ENCODE measurements at places on chromosomes 11 and 22. TPM values are rescaled to one million over a fixed set of nuclear protein-coding genes. Genes with fewer than 3 reads are reported as not detected.

DNA sequence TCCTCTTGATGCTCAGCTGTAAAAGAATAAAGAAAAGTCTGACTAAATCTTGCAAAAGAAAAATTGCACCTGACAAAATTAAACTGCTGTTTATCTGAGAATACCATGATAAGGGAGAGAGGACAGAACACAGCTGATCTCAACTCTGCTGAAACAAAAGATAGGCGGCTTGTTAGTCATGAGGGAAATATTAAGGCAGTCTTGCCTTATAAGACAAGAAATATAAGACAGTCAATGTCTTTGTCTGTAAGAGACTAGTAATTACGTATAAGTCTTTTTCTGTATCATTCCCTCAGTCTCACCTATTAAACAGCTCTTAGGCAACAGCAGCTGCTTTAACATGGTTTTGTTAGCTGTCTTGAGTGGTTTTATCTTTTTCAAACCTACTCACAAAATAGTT, 296.6 kb downstream of the LUZP2 start:
- no peak for DNase-seq

DNA sequence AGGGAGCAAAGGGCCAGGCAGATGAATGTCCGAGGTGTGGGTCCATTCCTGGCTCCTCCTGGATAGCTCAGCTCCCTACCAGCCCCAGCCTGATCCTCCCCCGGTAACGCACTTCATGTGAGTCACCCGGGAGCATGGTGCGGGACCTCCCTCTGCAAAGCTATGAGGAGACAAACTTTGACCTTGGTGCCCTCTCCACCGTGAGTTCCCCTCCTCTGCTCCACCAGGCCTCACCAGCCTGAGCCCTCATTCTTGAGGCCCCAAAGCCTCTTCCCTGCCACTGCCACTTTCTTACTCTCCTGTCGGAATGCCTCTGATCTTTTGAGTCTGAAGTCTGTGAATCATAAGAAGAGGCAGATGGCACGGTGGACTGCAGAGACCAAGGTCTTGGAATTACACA, 37.4 kb upstream of the CD82 start:
- DNase-seq: peak; percentile 27

- DNase-seq: no peak
These were observed 113.7 kb downstream of the IGLL1 start for GRCh38 chr22:23466351-23466750.

DNA sequence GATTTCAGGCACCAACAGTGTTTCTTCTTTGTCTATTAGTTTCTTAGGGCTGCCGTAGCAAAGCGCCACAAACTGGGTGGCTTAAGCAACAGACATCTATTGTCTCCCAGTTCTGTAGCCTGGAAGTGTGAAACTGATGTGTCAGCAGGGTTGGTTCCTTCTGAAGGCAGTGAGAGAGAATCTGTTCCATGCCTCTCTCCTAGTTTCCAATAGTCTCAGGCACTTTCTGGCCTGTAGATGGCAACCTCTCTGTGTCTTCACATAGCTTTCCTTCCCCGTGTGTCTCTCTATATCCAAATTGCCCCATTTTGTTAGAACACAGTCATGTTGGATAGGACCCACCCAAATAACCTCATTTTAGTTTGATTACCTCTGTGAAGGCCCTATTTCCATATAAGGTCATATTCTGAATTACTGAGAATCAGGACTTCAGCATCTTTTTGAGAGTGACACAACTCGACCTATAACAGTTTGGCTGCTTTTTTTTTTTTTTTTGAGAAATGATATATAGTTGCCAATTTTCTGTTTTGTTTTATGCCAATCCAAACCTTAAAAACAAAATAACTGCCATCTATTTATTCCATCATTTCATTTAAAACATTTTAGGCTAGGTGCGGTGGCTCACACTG, 108.2 kb downstream of the SLC36A4 start:
- DNase-seq: peak; percentile 22

DNA sequence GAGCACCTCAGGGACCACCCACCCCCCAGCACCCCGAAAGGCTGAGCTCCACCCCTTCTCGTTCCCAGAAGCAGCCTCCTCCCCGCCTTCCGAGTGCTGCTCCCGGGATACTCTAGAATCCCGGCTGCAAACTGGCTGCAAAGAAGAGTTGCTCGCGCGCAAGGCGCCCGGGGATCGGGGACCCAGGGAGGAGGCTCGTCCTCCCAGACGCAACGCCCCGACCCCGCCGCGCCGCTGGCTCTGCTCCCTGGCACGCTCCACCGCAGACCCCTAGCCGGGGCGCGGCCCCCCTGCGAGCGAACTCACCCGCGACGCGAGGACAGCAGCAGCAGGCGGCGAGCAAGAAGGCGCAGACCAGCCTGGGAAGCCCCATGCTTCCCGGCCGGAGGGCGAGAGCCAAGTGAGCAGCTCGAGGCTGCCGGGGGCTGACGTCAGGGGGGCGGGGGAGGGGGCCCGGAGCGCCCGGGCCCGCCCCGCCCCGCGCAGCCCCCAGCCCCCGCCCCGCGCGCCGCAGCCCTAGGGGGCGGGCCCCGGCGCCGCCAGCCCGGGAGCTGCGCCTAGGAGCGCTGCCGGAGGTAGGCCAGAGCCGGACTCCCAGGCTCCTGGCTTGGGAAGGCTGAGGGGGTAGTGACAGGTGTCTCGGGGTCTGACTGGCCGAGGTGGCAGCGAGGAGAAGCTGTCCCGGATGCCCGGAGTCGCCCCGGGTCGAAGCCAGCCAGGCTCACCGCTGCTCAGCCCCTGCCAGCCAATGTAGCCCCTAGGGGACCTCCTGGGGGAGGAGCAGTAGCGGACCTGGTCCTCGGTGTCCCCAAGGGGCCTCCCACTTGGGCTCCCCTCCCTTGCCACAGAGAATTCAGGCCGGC, at the start of gene MCAM:
MCAM (minus strand) TSS at position 402 of the 863 bp plus-strand sequence; CDS start at position 373, 29 bp downstream.
- DNase-seq: no peak

GRCh38 chr11:11996321-11997048, 11.9 kb downstream of the DKK3 start:
- DNase-seq: no peak

- no peak for DNase-seq
These were observed 11.4 kb upstream of the PITPNB start for GRCh38 chr22:27930331-27931060.

DNA sequence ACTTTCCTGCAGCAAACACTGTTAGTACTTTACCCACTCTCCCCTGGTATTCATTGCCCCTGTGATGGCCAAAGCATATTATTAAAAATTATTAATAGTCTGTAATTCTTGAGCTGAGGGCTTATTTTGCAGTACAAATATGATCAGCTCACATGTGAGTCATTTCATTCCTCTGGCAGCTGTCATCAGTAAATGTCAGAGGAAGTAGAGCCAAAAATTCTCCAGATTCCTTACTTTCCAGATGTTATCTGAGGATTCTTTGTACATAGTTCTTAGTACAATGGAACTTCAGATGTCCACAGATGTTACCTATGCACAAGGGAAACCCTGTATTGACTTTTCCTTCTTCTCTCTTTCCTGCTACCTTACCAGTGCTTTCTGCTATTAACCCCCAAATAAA, 12.5 kb downstream of the OR5B3 start:
- no peak for DNase-seq

DNA sequence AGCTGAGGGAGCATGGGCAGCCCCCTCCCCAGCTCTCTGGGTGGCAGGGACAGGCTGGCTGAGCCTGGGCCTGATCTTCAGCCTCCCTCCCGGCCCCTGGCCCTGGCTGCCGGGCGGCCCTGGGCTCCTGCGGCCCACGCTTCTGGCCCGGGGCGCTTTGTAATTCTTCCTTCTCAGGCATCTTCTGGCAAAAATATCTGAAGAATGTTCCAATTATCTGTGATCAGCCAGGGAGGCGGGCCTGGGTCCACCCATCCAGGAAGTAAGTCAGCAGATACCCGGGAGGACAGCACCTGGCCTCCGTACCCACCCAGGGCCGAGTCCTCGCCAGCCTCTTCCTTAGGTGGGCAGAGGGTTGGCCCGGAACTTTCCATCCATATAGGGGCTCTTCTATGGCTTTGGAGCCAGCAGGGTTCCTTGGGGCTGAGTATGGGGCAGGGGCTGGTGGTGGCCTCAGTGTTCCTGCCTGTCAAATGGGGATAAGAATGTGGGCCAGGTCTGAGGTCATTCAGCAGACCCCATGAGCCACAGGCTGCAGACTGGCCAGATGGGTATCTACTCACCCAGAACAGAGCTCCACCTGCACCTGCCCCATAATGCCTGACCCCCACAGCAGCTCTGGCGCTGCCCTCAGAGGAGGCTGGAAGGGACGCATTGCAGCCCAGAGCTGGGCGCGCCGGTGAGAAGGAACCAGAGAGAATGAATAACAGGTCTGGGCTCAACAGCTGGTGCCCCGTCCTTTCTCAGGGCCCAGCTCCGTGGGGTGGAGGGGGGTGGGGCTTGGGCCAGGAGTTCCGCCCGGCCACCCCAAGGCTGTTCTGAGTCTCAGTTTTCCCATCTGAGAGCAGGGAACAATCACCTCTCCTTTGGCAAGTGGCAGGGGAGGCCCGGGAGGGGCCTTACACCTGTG, 16.2 kb downstream of the WNT7B start:
- DNase-seq: no peak

GRCh38 chr11:74282421-74282820, 29.0 kb downstream of the P4HA3 start:
- DNase-seq: no peak

DNA sequence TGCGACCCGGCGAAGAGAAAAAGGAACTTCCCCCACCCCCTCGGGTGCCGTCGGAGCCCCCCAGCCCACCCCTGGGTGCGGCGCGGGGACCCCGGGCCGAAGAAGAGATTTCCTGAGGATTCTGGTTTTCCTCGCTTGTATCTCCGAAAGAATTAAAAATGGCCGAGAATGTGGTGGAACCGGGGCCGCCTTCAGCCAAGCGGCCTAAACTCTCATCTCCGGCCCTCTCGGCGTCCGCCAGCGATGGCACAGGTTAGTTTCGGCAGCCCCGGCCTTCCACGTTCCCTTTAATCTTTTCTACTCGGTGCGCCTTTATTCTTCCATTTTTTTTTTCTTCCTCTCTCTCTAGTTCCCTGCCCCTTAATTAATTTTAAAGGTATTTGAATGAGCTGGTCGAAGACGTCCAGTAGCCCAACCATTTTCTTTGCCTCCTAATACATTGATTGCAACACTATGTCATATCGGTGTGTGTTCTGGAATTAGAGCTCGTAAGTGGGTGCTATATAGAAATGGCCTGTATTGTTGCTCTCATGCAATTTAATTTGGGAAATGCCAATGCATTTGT, 537 bp downstream of the EP300 start:
- DNase-seq: no peak

GRCh38 chr11:14857621-14858020, 34.4 kb downstream of the CYP2R1 start:
- no peak for DNase-seq

GRCh38 chr22:30226192-30226832, 20.2 kb downstream of the LIF start:
- DNase-seq: no peak

DNA sequence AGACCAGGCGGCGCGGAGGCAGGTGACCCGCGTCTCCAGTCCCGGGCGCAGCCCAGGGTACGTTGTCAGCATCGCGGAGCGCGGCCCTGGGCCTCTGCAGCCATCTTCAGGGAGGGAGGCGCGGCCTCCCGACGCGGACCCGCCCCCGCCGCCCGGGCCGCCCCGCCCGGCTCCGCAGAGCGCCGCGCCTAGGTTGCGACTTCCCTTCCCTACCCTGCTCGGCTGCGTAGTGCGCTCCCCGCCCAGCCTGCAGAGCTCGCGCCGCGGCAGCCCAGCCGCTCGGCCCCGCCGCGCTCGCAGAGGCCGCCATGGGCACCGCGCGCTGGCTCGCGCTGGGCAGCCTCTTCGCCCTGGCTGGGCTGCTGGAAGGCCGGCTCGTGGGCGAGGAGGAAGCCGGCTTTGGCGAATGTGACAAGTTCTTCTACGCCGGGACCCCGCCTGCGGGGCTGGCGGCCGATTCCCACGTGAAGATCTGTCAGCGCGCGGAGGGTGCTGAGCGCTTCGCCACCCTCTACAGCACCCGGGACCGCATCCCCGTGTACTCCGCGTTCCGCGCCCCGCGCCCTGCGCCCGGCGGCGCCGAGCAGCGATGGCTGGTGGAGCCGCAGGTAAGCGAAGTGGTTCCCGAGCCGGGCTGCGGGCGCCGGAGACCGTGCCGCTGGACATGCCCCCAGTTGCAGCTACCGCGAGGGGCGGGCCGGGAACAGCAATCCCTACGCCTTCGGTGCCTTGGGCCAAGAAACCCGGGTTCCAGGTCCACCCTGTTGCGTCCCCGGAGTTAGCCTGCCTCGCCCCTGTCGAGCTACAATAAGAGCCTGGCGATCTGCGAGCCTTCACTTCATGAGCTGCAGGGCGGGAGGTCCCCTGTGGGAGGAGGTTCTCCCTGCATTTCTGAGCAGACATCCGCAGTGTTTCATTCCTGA, at the start of gene ENDOD1:
ENDOD1 (plus strand) TSS at position 227 of the 923 bp plus-strand sequence; CDS start at position 309, 82 bp downstream.
- peak; percentile 86 for DNase-seq

- DNase-seq: no peak
These were observed 644 bp downstream of the TMEM134 start for GRCh38 chr11:67468456-67468758.

DNA sequence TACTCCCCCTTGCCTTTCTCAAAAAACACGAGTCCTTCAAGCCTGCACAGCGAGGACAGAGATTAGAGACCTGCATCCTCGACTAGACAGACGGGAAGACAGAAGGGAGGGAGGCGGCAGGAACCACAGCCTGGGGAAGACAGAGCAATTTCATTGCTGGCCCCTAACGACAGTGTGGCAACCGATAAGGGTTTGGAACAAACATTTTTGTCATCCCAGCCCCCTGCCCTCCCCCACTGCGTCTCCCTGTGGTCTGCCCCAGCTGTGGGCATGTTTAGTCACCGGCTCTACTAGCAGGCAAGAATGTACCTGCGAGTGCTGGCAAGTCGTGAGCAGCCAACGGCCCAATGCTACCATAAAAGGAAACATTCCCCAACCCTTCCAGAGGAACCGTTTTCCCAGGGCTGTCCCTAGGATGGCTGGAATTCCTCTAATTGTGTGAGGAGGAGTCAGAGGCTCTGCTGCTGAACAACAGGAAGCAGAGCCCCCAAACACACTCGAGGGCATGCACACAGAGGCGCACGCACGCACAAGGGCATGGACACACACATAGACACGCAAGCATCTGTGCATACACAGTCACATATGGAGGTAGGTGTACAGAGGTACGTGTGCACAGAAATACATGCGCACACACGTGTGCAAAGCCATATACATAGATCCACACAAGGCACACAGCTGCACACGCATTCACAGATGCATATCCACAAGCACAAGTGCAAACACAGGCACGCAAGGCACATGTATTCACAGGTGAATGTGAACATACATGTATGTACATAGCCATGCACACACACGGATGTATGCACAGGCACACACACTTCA, 58.3 kb downstream of the MYH9 start:
- peak; percentile 81 for DNase-seq

CARD18 gene
- not detected for total RNA-seq

ZNRF3 gene
- 8.3 TPM for total RNA-seq

MRGPRE gene
- not detected for total RNA-seq

IRF7 gene
- 3.6 TPM for total RNA-seq

CHADL gene
- total RNA-seq: 5.4 TPM

C11orf87 gene
- total RNA-seq: not detected

PRR5L gene
- total RNA-seq: 6.8 TPM

Measured in adrenal gland (tissue), 19 donors.